ENCODE measurements at places on chromosomes 7 and 10.
A peak's percentile ranks its signal among the peaks of the same experiment; 100 is the strongest.

GRCh38 chr10:118374404-118374803 is 32.3 kb upstream of the FAM204A start:
- DNase-seq: no peak

DNA sequence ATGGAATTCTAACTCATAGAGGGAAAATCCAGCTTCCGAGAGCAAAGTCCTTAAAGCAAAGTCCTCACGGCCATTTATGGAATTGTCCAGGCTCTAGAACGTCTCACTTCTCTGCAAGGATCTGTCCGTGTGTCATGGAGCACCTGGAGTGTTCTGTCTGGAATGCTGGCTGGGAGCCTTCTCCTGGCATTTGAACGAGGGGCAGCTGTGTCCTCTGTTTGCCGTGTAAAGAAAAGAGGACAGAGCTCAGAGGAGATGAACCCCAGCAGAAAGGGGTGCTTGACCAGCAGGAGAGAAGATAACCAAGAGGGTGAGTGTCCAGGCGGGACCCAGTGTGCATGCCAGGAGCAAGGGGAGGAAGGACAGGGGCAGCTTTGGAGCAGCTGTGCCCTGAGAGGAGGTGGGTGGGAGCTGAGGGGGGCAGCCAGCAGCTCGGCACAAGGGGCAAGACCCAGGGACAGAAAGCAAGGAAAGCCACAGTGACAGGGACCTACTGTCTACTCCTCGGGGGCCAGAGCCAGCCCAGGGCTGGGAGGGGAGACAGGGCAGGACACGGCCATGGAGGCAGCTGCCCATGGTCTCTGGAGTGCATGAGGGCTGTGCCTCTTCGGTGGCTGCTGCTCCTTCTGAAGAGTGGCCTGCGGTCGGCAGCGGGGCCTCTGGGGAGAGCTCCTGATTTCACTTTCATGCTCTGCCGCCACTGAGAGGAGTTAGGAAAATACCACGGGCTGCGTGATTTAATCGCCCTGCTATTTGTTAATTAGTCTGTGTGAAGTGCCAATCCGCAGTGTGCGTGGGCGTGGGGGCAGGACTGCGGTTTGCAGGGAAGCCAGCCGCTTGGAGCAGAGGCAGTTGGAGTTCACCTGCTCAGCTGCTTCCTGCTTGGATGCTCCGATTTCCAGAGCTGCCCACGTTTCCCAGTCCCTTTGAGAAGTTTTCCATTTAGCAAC is 149.3 kb upstream of the SHH start:
- peak; percentile 41 for DNase-seq

DNA sequence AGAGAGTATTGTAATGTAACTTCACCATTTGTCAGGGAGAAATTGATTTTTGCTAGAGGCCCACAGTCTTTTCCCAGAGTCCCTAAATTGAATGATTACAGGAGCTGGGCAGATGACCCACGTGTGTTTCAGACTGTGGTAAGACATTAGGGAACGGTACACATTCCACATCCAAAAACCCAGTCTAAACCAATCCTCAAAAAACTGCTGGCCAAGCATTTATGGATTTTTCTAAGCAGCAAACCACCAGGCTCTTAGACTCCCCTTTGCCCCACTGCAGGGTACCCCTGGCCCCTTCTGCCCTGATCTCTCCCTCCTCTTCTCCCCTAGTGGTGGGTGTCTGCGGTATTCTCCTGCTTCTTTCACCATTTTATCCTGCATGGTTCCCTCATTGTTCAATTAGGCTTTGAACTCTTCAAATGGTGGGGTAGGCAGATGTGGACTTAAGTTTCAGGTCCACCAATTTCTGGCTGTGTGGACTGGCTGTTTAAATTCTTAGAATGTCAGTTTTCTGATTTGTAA is 135.5 kb upstream of the SORCS3 start:
- DNase-seq: no peak

DNA sequence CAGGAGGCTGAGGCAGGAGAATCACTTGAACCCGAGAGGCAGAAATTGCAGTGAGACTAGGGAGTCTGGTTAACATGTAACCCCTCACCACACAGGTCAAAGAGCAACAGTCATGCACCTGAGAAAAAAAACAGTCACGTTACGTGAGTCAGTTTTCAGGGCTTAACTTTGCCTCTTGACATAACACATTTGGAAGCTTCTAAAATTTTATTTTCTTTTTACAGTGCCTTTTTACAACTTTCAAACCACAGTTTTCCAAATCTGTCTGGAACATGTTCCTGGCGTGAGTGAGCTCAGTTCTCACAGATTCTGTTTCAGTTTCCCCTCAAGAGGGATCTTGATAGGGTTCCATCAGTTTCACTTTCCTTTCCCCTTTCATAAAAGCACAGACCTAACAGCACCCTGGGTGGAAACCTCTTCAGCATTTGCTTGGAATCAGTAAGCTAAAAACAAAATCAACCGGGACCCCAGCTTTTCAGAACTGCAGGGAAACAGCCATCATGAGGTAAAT is 4.4 kb downstream of the IFIT3 start:
- DNase-seq: peak; percentile 40

DNA sequence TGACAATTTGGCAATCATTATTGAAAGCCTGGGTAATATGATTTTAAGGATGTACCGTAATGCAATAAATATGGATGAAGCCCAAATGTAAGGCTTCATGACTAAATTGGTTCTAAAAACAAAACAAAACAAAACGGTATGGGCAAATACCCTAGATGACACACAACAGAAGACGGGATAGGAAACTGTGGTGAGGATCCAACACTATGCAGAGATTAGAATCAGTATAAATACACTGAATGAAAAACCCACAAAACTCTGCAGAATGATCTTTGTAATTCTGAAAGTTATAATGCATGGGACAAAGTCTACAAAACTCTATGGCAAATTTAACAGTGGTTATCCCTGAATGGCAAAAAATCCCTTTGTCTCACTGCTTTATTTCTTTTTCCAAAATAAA is 57.6 kb downstream of the MALSU1 start:
- DNase-seq: no peak

GRCh38 chr7:81457852-81458522 is 311.9 kb downstream of the HGF start:
- DNase-seq: no peak

GRCh38 chr10:80489371-80490112 is 35.4 kb downstream of the TSPAN14 start:
- no peak for DNase-seq

DNA sequence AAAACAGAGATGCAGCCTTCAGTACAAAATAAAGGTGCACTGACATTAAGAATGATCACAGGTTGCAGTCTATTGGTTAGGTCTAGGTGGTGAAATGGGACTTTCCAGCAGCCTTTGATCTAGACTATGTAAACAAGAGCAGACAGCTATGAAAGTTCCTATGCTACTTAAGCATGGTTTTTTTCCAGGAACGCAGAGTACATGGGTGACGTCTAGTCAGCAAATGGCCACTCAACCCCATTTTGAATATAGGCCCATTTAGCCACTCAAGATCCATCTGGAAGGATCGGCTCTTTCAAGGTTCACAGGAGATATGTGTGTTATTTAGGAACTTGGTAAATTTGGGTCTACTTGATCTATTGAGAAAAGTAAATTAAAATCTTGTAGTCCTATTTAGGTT is 1424.6 kb upstream of the LRRTM3 start:
- DNase-seq: no peak

- no peak for DNase-seq
These were observed 25.0 kb downstream of the RTKN2 start for GRCh38 chr10:62243647-62243997.

DNA sequence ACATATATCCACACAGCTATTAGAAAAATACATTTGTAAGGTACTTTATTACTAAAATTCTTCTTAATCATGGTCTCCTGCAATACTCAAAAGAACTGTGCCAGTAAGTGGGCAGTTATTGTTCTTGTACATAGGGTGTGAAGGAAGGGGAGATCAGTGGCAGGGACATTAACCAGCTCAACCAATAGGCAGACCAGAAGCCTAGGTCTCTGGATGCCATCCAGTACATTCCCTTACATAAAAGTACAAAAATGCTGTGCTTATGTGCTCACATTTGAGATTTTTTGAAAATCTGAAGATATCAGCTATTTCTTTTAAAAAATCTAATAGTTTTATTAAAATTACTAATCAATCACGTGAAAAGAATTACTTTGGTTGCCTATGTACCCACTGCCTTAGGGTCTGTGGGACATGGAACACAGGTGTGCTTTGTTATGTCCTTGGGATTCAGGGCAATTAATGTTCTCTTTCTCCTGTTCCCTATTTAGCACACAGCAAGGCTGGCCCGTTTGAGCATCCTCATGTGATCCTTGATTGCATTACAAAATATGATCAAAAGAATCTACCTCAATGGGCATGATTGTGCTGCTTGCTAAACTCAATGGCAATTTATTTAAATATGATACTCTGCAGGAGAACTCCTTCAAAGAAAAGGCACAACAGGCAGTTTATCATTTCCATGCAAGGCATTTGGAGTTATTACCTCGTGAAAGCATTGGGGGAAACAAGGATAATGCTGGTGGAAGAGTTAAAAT is 22.7 kb downstream of the TWIST1 start:
- no peak for DNase-seq

DNA sequence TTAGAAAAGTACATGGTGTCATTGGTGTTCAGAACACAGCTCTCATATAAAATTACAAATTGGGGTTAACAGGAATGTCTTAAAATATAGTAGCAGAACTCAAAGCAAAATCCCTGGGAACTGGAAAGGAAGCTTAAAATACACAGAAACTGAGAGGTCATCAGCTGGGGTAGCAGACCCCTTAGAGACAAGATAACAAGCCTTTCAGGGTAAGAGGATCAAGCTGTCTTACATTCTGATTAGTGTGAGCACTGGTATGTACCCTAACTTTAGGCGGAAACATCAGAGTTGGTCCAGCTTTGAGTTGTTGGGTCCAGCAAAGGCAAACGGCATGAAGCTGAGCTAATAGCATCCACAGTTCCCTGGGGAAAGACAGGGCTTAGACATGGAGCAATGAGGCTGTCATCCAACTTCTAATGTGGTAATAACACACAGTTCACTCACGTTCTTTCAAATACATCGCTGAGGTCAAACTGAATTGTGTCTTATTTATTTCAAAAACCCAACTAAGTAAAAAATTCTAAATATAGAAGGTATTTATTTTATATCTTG is 32.6 kb downstream of the ARHGAP21 start:
- DNase-seq: no peak

DNA sequence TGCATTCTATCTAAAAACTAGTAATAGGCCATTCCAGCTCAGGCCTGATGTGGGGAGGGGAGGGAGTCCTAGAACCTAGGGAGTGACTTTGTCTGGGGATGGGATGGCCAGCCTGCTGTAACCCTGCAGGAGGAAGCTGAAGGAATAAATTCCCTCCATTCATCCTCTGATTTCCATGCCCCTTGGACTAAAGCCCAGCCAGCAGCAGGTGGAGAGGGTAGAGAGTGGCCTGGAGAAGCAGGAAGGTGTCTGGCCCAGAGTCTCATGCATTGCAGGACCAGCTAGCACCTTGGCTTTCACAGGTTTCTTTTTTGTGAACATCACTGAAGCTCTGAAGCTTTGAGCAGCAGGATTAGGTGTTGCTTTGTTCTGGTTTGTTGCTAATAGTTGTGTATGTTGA is 32.8 kb upstream of the CDH23 start:
- DNase-seq: no peak

DNA sequence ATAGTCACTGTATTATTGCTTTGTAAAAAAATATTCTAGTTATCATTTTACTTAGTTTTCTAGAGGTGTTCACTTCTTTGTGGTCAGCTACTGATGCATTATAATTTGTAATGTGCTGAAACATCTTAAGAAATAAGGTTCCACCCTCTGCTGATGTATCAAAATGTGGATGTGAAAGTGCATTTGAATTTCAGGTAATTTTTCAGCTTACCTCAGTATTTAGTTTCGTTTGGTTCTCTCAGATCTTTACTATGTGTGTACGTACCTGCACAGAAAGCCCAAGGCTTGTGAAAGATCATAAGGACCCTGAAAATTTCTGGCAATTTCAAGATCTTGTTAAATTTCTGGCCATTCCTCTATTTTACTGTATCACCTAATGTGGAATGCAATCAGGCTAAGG is 542.3 kb upstream of the TPK1 start:
- no peak for DNase-seq

- DNase-seq: no peak
These were observed 18.6 kb downstream of the NPFFR1 start for GRCh38 chr10:70265032-70265689.

DNA sequence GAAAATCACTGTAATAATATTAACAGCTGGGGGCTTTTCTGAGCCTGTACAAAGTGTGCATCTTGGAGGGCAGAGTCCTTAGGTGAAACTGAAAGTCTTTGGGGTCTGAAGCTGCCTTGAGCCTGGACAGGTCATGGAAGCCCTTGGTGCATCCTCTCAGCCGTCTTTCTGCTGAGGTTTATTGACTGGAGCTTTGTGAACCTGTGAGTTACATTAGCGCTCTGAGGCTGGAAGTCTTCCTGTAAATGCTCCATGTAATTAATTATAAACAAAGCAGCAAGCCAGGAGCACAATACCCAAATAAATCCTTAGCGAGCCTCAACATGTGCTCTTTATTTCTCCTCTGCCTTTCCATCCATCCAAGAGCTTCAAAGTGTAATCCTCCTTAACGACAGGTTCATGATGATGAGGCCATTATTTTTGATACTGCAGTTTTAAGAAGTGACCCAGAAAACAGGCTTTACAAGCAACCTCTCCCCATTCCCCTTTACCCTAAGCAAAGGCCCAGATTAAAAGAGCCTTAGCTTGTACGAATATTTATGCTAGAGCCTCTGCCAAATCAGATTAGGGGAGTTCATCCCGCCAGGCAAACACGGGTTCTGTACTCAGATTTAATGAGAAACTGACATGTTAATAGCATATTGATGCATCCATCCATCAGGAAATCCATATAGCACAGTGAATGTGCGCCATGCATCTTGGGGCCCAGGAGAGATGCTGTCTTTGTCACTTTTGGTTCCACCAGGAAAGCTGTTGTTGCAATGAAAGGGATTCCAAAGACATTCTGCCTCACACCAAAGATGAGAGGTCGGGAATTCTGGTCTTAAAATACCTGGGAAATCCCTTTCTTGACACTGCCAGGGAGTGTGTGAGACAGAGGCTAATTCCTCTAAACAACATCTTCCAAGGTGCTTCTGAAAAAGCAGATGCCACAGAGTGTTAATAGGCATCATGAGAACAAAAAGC is 118.1 kb downstream of the ANLN start:
- no peak for DNase-seq

DNA sequence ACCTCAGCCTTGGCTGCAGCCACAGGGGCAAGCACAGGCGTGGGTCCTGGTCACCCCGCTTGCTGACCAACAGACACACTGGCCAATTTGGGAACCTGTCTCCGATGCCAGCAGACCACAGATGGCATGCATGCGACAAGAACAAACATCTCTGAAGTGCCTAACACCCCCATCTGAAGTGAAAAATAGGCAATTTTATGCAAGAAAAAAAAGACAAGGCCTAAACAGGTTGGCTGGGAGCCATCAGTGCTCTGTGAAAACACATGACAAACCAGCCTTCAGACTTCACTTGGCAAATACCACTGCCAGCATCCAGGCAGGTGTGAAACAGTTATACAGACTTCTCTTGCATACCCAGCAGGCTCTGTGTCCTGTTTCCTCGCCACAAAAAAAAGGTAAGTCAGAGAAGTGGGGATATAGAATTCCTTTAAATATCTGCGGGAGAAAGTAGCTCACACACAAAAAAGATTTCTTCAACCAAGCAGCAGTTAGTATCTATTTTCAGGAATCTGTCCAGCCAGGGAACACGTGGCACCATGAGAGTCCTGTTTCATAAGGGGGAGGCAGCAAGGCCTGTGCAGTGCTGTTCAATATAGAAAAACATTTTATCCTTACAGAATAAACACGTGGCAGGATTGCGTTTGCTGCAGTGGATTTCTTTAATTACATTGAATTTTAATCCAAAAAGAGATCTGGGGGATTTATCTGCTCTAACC is 293.4 kb upstream of the MKLN1 start:
- DNase-seq: no peak

- no peak for DNase-seq
These were observed 471.7 kb downstream of the GRM8 start for GRCh38 chr7:126780993-126781392.

All from activated naive CD8-positive, alpha-beta T cell treated with anti-CD3 and anti-CD28 coated beads for 36 hours (primary cell).